ENCODE measurements at places on chromosomes 2 and 18. TPM values are rescaled to one million over a fixed set of nuclear protein-coding genes. Genes with fewer than 3 reads are reported as not detected.
A peak's percentile ranks its signal among the peaks of the same experiment; 100 is the strongest.

- DNase-seq: peak; percentile 72
Observed at GRCh38 chr2:20676353-20677215, 9.6 kb downstream of the GDF7 start.

The TEX44 gene
- not detected for total RNA-seq

- DNase-seq: no peak
Observed at GRCh38 chr2:190409616-190410015, 1.5 kb downstream of the MFSD6 start.

DNA sequence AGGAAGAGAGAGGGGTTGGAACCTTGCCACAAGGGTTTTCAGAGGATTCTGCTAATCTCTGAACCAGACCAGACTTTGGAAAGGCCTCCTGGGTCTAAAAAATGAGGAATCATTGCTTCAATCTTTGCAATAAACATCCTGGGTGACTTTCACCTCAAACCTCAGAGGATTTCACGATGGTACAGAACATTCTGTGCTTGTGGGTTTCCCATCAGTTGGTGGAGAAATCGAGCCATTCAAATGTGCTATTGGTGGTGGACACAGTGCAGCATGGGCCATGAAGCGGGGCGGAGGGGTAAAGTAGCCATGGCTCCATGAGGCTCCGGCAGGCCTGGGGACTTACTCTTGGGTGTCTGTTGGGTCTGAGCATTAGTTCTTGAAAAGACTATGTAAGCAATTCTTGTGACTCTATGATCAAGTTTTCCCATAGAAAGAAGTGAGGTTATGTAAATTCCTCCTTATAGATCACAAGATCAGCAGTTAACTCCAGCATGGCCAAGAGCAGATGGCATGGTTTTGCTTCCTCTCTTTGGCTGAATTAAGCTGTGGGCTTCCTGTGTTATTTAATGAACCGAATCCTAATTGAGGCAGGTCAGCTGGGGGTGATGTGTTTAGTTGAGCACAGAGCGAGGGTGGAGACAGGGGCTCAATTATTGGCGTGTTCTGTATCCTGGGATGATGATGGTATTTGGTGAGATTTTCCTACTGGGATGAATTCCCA, 1.9 kb upstream of the IL1R2 start:
- DNase-seq: no peak

DNA sequence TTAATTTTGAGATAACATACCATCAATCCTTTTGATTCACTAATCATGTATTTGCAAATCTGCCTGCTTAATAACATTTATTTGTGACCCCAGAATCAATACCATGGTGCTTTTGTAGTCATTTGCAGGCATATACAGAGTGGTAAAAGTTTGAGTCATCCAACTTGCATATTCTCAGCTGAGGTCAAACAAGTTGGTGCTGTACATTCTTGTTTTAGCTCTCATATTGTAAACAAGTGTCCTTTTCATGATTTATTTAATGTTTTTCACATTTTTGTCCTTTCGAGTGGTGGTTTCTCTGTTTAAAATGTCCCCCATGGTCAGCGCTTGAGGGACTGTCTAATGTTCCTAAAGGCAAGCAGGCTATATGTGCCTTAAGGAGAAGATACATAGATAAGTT, 17.5 kb downstream of the RAB27B start:
- no peak for DNase-seq

DNA sequence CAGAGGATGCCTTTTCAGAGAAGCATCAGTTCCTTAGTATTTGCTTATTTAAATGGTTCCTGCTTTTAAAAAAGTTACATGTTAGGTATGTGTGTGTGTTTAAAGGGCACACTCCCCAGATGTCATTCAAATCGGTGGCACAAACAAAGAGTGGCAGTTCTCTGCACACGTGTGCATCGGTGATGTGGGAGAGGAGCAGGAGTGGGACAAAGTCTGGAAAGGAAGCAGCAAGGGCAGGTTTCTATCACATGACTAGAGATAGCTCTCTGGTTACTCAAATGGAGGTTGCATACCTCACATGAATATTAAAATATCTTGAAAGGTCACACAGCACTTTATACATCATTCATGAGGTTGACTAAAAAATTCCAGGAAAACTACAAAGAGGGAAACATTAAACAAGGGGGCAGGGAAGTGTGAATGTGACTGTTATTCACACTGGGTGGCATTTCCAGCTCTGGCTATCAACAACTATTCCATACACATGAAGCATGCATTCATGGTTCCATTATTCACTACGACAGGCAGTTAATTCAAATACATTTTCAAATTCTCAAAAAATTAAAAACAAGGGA, 64.7 kb downstream of the SEPTIN10 start:
- DNase-seq: no peak

- no peak for DNase-seq
Observed at GRCh38 chr2:36492216-36492945, 105.6 kb downstream of the FEZ2 start.

DNA sequence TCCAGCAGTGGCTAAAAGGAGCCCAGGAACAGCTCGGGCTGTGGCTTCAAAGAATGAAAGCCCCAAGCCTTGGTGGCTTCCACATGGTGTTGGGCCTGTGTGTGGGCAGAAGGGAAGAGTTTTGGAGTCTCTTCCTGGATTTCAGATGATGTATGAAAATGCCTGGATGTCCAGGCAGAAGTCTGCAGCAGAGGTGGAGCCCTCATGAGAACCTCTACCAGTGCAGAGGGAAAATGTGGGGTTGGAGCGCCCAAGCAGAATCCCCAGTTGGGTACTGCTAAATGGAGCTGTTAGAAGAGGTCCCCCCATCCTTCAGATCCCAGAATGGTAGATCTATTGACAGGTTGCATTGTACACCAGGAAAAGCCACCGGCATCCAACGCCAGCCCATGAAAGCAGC, 412.1 kb downstream of the TDRD15 start:
- no peak for DNase-seq

DNA sequence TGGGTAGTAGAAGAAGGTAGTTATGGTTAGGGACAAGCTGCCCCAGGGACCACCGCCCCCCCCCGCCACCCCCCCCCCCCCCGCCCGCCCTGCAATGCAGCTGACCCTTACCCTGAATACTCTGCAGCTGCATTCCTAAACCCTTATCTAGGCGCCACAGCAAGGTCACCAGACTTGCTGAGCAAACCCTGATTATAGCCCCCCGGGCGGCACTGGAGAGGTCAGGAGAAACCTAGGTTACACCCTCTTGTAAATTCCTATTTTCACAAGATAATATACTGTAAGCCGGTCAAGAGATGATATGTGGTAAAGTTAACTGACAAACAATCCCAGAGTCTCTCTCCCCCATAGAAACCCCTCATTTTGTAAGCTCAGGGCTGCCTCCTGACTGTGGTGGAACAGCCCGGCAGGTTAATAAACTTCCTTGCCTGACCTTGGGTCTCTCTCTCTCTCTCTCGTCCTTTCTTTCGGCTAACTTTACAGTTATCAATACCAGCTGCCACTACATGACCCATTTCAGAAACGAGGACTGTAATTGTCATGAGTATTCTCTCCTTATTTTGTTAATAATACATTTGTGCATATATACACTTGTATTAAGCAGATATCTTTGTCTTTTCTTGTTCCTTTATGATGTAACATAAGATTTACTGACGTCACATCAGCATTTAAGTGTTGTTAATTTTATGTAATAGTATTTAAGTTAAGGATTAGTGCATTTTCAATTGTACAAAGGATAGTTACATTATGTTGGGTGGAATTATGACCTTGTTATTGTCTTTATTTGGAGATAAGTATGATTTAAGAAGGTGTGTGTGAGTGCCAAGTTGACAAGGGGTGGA, 22.8 kb upstream of the SMAD4 start:
- no peak for DNase-seq

- DNase-seq: peak; percentile 50
Observed at GRCh38 chr2:72141032-72141645, 6.5 kb downstream of the CYP26B1 start.

The TMEM182 gene
- total RNA-seq: 5.9 TPM

The CCDC74A gene
- total RNA-seq: 0.20 TPM

The TRIM54 gene
- total RNA-seq: not detected

GRCh38 chr2:218618102-218618860, 10.6 kb downstream of the PLCD4 start:
- no peak for DNase-seq

DNA sequence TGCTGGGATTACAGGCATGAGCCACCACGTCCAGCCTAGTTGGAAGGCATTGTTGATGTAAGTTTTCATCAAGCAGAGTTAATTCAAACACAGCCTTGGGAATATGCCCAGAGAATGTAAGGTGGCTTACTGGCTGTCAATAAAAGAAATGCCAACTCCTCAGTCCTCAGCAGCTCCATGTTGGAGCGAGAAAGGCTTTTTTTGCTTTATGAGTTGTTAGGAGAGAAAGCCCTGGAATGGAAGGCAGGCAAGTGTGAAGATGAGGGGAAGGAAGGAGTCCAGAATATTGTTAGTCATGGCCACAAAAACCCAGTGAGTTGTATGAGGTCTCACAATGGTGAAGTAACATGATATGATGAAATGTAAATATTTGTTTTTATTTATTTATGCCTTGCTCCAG, 57.1 kb downstream of the MAP4K4 start:
- DNase-seq: no peak

The SERPINB4 gene
- not detected for total RNA-seq

DNA sequence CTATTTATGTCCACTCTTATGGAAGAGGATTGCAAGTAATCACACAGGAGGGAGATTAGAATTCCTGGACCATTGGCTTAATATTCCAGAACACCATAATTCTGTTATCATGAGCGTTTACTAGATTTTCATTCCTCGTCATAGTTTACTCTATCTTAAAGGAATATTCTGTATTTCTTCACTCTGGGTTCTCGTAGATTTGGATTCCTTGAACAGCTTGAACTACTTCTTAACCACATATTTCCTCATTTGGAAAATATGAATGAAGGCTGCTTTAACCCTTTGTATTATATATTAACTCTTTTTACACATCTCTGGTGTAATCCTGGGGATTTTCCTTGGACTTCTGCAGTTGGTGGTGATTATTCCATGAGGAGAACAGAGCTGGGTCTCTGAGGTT, 46.3 kb upstream of the CCBE1 start:
- no peak for DNase-seq

The CRYGC gene
- total RNA-seq: not detected

- DNase-seq: no peak
Observed at GRCh38 chr2:118477111-118477862, 370.2 kb downstream of the EN1 start.

DNA sequence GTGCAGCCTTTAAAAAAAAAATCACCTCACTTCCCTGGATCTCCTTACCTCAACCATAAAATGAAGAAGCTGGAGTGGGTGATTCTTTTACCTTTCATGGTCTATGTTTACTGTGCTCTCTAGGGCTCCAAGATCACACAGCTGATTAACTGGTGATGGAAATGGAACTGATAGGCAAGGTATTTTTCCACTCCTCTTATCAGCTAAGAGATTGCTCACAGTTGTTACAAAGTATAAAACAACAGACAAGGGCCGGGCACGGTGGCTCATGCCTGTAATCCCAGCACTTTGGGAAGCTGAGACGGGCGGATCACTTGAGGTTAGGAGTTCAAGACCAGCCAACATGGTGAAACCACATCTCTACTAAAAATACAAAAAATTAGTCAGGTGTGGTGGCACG, 14.5 kb downstream of the RPS27A start:
- DNase-seq: no peak

DNA sequence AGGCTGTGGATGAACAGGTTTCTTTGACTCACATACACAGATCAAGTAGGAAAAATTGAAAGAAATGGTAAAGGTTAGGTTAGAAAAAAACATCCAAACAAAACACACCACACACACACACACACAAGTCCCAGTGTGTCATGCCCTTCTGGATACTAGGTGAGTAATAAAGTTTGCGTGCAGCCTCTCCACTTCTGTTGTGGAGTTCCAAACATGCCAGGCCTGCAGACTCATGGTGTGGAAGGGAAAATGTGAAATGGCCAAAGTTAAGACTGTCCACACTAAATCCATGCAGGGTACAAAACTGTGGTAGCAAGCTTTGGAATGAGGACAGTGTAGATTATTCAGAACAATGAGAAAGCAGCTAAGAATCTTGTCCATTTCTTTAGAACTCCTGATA, 114.6 kb downstream of the IKZF2 start:
- DNase-seq: no peak

- no peak for DNase-seq
Observed at GRCh38 chr2:9236045-9236344, 29.4 kb downstream of the ASAP2 start.

GRCh38 chr2:126754240-126755004, 98.5 kb downstream of the GYPC start:
- DNase-seq: no peak

The KLHL29 gene
- total RNA-seq: 8.7 TPM

DNA sequence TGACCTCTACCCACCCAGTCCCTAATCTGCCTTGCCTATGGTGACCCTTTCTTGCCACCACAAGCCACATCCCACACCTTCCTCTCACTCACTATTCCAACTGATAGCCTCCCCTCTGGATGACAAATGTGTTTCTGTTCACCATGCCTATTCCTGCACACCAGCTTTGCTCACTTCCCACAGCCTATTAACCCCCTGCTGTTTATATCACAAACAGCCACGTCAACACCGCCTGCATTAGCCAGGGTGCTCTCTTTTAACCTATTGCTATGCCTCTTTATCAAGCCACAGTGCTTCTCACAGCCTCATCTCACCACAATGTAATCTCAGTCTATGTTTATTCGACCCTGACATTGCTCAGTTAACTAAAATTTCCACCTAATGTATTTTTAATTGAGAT, 271.8 kb downstream of the SUCLG1 start:
- DNase-seq: no peak

Measured in right lobe of liver (tissue), 6 donors.